AG09309 (cell line): ENCODE measurements at places on chromosomes 2 and 18.
A peak's percentile ranks its signal among the peaks of the same experiment; 100 is the strongest.

DNA sequence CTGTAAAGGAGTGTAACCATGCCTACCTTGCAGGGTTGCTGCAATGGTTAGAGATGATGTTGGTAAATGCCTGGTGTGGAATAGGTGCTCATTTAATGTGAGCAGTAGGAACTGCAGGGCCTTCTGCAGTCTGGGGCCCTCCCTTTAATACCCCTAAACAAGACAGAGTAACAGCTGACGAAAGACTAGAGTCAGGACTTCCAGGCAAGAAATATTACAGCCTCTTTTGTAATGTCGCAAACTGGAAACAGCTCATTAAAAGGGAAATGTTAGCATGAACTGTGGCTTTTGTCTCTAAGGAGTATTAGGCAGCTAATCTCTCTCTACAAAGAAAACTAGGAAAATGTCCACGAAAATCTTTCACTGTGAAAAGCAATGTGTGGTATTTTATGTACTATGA lies 26.0 kb downstream of the MARCO start:
- no peak for DNase-seq

GRCh38 chr2:46485002-46485401 lies 5.6 kb downstream of the TMEM247 start:
- no peak for DNase-seq

DNA sequence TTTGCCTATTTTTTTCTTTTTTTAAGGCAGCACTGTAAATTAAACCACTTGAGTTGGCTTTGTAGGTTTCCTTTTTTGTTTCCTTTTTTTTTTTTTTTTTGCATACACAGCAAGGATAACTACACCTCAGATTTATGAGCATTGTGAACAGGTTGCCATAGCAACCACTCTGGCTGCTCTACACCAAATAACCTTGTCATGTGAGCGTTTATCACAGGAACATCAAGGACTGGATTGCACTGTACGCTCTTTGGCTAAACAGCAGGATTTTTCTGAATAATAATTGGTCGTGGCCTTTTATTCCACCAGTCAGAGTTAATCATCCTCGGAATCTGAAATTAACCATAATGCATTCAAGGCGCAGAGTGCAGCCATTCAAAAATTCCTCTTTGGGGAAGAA lies 199.1 kb upstream of the SLC14A2 start:
- no peak for DNase-seq

DNA sequence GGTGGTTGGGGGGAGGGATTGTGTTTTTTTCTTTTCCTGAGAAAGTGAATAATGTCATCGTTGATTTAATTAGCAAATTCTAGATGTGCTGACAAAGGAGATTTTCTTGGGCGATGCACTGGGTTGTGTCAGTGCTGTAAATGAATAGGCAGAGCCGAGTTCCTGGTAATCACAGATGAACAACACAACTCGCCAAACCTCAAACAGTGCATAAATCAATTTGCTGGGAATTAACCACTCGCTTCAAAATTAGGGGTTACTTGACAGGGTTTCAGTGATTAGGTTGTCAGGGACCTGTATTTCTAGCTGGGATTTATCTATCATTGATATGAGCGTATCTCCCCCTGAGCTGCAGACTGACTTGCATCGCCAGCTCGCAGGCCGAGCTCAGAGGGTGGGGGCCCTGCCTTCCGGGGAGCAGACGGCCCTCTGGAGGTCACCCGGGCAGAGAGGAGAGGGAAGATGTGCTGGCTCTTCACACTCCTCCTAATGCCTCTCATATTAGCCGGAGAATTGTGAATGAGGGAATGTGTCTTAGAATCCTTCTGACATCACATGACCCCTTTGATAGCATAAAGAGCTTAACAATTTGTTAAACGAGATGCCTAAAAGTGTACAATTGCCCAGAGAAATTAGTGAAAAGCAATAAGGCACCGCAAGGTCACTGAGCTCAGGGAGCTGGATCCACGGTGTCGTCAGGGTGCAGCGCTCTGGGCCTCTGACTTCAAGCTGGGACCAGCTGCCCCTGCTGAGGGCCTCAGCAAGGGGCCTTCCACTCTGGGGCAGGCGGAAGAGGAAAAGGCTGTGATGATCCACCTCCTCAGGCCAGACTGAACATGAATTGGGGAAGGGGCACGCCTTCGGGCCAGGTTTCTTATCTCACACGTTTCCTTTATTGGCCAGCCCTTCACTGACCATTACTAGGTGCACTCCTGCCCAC lies 48.9 kb downstream of the SMIM21 start:
- DNase-seq, result no peak

DNA sequence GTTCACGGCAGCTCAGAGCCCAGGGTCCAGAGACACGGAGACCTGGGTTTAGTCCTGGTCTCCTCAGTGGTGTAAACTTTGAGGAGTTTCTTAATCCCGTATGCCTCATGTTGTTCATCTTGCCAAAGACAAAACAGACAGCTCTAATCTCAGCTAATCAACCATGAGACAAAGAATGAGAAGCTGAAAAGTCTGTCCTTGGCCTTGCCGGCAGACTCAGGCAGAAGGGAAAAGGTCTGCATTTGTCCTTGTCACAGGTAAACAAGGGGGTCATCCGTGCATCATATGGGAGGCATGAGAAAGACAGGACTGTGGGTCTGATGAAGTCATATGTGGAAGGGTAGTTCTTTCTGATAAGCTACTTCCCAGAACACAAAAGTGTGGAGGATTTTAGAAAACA lies 1.8 kb upstream of the ARMC9 start:
- no peak for DNase-seq

- no peak for DNase-seq
Measured at GRCh38 chr2:216499641-216500218, 1.1 kb downstream of the RPL37A start.

DNA sequence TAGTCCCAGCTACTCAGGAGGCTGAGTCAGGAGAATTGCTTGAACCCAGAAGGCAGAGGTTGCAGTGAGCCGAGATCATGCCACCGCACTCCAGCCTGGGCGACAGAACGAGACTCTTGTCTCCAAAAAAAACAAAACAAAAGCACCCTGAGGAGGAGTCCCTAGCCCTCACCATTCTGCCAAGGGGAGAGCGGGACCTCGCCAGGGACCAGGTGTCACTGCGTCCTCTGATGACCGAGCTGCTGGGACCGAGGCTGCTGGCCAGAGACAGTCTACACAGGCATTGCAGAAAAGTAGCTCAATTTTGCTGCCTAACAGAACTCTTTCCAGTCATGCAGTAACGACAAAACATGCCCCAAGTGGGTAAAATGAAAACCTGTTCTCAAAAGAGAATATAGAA lies 18.4 kb downstream of the NCK2 start:
- DNase-seq, result no peak

GRCh38 chr2:165281387-165281786 lies 42.2 kb downstream of the SCN2A start:
- DNase-seq, result no peak

GRCh38 chr18:67651438-67651837 lies 134.9 kb upstream of the DSEL start:
- DNase-seq, result no peak

GRCh38 chr2:62202019-62202722 lies 6.3 kb downstream of the B3GNT2 start:
- no peak for DNase-seq

DNA sequence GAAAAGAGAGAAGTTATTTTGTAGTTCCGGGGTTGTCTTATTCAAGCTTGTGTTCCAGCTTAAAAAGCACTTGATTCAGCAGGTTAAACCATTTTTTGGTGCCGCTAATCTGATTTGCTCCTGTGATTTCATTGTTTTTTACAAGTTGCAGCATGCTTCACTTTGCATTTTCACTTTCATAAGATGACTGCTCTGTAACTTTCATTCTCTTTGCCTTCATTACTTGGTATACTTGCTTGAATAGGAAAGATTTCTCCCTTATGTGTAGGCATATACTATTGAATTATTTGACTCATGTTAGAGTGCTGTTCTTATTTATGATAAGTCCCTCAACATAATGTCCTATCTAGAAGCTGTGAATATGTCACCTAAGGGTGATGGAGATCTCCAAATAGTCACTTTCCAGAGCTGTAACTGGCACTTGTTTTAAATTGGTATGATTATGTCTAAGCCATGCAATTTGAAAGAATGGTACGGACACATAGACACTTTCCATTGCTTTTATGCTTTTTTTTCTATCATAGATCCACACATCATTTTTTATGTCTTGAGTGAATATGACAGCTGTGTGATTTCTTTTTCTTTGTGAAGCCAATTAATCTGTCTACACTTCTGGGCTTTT lies 254.5 kb downstream of the DSEL start:
- DNase-seq, result no peak

DNA sequence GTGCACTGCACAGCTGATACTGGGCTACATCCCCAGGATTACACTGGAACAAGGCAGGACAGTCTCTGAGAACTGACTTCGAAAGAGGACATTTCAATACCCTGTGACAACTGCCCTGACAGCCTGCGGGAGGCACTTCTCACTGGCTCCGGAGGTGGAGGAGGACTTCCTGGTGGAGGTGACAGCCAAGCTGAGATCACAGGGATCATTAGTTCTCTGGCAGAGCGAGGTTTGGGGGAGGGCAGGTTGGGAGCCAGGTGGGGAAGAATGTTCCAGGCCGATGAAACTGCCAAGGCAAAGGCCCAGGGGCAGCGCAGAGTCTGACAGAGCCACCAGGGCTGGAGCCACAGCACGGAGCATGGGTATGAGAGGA lies 28.0 kb upstream of the NPAS2 start:
- no peak for DNase-seq

DNA sequence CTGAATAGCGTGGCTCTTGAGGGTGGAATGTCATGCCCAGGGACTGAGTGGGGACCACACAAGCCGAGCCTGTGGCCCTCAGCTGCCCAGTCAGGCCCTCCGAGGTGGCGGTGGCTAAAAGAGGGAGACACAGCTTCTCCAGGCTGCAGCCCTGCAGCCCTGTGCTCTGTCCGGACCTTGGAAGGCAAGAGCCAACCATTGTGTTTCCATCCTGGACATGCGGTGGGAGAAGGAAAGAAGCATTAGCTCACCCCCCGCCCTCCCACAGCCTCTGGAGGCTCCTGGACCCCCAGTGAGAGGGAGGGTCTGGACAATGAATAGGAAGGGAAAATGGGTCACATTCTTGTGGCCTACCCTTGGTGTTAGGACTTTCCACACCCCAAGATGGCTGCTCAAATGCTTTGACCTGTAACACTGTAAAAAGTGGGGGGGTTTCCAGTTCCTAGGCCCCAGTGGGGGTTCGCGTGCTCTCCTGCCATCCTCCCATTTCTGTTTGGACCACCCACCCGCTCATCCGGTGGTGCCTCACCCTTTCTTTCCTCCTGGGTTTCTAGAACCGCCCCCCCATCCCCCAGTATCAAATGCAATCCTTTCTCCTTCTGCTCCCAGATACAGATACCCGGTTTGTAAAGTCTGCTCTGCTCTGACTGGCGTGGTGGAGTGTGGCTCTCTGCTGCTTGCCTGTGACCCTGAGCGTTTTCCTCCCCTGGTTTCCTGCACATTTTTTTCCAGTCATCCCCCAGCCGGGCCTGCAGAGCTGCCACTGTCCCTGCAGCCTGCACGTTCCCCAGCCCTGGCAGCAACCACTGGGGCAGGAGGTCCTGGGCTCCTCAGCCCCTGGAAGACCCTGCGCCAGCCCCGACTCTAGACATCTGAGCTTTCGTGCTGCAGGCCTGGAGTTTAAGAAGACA lies 36.3 kb upstream of the SMAD7 start:
- DNase-seq, result no peak

DNA sequence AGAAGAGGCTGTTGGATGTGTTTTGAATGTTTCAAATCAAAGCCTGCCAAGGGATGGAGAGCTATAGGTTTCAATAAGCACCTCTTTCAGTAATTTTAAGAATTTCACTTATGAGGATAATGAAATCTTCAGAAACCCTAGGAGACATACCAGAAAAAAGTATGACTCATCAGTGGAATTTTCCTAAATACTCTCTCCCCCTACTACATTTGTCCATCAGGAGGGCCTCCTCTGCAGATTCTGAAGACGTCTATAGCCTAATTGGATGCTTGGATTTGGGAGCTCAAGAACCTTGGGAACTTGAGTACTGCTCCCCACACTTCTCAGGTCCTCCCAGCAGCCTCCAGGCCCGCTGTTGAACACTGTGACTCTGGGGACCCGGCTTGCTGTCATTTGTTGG lies 374.3 kb downstream of the SLC4A3 start:
- DNase-seq, result peak; percentile 20

DNA sequence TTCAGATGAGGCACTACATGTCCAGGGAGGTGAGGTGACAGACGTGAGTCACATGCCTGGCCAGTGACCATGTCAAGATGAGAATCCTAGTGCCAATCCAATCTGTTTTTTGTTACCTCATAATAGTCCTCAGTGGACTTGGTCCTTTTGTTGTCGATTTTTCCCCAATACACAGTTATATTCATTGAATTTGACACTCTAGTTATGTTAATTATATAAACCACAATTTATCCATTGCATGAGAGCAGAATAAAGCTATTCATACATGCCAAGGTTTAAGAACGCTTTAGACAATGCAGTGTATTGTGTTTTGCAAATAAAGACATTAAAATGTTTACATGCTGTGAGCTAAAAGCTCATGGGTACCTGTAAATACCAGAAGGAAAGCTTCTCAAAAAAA lies 21.6 kb upstream of the TMEFF2 start:
- DNase-seq, result no peak

- DNase-seq, result no peak
Measured at GRCh38 chr2:33927756-33928155, 328.7 kb upstream of the FAM98A start.

GRCh38 chr2:169716238-169716886 lies 17.3 kb upstream of the KLHL23 start:
- peak; percentile 23 for DNase-seq

DNA sequence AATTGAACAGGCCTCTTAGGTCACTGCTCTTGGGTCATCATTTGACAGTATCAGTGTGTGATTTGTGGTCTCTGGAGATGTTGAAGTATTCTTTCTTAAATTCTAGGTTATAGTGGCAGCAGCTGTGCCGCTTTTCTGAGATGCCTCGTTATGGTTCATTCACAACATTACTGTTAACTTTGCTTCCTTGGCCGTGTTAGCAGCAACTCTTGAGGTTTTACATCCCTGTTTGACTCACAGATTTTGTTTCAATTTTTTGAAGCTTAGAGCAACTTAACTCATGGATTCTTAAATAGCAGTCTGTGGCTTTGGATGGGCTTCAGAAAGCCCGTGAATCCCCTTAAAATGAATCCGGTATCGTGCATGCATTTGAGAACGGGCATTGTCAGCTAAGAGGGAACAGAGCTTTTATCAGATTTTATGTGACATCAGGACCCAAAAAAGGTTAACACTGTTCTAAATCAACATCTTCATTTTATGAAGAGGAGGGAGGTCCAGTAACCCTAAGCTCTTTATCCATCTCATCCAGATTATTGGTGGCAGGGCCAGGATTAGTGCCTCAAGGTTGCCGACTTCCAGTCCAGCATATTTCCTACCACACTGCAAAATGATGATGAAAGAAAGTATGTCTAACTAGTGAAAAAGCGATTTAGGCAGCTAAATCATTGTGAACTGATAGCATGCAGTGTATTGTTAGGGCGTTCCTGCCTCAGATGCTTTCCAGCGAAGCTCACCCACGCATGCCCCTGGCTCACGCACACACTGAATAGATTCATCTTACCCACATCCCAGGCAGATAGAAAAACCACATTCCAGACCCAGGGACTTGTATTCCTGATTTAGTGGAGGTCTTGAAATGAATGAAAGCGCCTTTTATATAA lies 5.1 kb downstream of the TRIB2 start:
- DNase-seq, result peak; percentile 97

- DNase-seq, result no peak
Measured at GRCh38 chr18:41875094-41875780, 79.8 kb upstream of the PIK3C3 start.
